ENCODE measurements at places on chromosomes 12 and 14. TPM values are rescaled to one million over a fixed set of nuclear protein-coding genes. Genes with fewer than 3 reads are reported as not detected.

RASSF9 gene
- 4.3 TPM for total RNA-seq

GRCh38 chr14:82655770-82656169, 1122.1 kb upstream of the SEL1L start:
- no peak for DNase-seq

ADCY4 gene
- 16.7 TPM for total RNA-seq

GRCh38 chr12:14772946-14773345, 30.3 kb downstream of the WBP11 start:
- no peak for DNase-seq

INHBC gene
- total RNA-seq, result not detected

DNA sequence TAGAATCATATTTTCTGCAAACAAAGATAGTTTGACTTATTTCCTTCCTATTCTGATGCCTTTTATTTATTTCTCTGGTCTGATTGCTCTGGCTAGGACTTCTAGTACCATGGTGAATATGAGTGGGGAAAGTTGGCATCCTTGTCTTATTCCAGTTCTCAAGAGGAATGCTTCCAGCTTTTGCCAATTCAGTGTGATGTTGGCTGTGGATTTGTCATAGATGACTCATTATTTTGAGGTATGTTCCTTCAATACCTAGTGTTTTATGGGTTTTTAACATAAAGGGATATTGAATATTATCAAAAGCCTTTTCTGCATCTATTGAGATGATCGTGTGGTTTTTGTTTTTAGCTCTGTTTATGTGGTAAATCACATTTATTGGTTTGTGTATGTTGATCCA, 139.4 kb upstream of the CNTN1 start:
- no peak for DNase-seq

GRCh38 chr12:21073822-21074460, 57.1 kb upstream of the SLCO1B1 start:
- no peak for DNase-seq

DNA sequence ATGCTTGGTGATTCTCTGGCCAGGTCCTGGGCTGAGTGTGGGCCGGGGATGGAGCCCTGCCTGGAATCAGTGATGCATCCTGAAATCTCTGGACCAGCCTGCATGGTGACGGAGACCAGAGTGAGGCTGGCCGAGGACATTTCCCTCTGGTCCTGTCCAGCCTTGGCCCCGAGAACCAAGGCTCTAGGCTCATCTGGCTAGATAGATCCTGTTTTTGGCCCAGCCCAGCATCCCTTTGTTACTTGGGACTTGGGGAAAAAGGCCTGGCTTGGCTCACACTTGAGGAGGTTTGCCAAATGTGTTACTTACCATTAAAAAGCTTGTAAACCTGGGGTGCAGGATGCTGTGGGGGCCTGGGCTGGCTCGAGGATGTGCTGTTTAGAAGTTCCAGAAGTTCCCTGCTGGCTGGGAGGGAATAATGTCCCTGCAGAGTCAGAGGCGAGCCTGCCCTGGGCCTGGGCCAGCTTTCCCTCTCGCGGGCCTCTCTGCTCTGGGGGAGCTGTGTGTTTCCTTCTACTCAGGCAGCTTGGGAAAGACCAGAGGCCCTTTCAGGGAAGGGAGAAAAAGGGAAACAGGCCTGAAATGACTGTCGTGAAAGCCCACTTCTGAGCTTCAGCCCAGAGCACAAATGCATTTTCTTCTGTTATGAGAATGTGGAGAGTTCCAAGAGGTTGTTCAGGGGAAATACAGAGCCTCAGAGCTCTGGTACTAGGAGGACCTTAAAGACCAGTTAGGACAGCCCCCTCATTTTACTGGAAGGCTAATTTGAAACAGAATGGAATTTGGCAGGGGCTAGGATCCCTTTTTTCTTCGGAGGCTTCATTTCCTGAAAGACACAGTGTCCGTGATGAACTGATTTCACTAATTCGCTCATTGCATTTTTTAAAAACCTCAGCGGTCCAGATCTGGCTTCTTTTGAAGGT, 47.2 kb upstream of the CTDSP2 start:
- peak; percentile 98 for DNase-seq

CELA1 gene
- not detected for total RNA-seq

AP5M1 gene
- 25.4 TPM for total RNA-seq

- no peak for DNase-seq
Observed at GRCh38 chr14:73211251-73212040, 25.9 kb upstream of the PAPLN start.

GRCh38 chr14:37093364-37093763, 79.0 kb downstream of the SLC25A21 start:
- no peak for DNase-seq

DNA sequence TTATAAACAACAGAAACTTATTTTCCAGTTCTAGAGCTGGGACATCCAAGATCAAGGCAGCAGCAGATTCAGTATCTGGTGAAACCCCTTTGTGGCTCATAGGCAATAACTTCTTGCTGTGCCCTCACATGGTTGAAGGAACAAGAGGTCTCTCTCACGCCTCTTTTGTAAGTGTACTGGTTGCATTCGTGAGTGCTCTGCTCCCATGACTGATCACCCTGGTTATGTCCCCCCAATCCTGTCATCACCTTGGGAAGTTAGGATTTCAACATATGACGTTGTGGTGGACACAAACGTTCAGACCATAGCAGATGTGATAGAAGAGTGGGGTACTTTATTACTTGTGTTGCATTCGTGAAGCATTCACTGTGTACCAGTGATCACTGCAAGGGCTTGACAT, 184.0 kb downstream of the SRGAP1 start:
- no peak for DNase-seq

Data from tongue (tissue), 3 donors.